Stimulated activated CD8-positive, alpha-beta memory T cell treated with anti-CD3 and anti-CD28 coated beads, Interleukin-7, amount 100 ng/mL, for 24 hours (primary cell): ENCODE measurements at places on chromosomes 7 and 10.

DNA sequence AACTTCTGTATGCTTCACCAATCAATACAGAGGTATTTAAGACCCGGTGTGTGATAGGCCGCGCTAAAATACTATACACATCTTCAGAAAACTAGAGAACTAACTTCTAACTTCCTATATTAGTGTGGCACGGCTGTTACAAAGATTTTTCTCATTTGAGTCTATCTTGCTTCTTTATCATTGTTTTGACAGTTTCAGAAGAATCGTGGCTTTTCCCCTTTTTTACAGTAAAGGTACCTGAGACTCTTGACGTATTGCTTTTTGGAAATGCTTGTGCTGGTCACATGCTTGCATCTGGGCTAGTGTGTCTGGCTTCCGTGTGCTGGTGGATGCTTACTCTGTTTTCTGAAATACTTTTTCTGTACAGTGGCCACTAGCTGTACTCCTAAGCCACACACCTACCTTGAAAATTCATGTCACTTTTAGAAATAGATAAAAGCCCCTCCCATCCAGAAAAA is 12.7 kb downstream of the IKZF1 start:
- no peak for DNase-seq

GRCh38 chr10:77391605-77392235 is 245.9 kb downstream of the KCNMA1 start:
- DNase-seq, result peak; percentile 2

DNA sequence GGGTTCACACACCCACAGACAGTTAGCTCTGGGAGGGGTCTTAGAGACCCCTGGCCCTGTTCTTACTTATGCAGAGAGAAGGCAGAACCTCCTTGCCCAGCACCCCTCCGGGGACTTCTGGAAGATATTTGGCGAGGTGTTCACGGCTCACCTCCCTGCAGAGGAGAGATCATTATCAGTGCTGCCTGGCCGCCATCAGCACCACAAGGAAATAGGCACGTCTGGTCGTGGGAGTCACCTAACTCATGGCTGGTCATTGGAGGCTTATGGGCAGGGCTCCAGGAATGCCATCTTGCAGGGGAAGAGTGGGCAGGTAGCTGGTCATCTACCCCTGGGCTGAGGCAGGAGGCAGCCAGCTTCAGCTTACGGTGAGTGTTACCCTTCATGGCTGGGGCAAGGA is 189.4 kb downstream of the RPS24 start:
- no peak for DNase-seq

- DNase-seq, result no peak
Measured at GRCh38 chr7:158446281-158446680, 141.3 kb downstream of the PTPRN2 start.

GRCh38 chr10:18429335-18429734 is 222.1 kb downstream of the NSUN6 start:
- no peak for DNase-seq

GRCh38 chr7:155233311-155234157 is 64.1 kb upstream of the INSIG1 start:
- no peak for DNase-seq

GRCh38 chr7:44445986-44446671 is 44.3 kb downstream of the NUDCD3 start:
- DNase-seq, result no peak

- no peak for DNase-seq
Measured at GRCh38 chr7:151742713-151743480, 134.0 kb downstream of the PRKAG2 start.

DNA sequence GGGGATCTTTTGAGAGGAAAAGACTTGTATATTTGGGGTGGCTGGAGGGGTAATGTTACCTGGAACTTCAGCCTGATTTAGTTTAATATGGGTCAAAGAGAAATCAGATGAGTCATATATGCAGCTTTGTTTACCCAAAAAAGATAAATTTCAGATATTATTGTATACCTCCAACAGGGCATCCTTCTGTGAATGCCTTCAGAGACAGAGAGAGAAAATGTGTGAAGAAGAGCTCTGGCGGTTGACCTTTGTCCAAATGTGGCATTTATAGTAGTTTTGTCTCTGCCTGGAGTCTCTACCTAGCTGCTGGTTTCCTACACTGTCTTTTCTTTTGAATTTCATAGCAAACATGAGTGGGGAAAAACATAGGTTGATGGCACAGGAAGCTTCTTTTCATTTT is 21.6 kb downstream of the LRMDA start:
- no peak for DNase-seq

DNA sequence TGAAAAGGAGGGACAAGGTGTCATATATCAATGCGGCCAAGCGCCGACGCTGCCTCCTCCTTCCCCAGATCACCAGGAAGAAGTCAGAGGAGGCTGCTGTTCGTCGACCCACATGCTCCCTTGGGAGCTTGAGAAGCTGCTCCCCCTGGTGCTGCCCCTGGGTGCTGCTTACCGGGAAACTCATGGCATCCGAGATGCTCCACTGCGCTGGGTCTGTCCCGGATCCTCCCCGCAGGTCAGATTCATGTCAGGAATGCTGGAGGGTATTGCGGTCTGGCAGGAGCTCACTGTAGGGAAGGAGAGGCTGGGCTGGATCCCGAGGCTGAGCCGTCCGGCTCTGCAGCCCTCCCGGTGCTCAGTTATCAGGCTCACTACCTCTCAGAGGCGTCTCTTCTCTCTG is 123.7 kb upstream of the FAM20C start:
- no peak for DNase-seq

- DNase-seq, result no peak
Measured at GRCh38 chr10:86723009-86723408, 33.4 kb upstream of the BMPR1A start.

DNA sequence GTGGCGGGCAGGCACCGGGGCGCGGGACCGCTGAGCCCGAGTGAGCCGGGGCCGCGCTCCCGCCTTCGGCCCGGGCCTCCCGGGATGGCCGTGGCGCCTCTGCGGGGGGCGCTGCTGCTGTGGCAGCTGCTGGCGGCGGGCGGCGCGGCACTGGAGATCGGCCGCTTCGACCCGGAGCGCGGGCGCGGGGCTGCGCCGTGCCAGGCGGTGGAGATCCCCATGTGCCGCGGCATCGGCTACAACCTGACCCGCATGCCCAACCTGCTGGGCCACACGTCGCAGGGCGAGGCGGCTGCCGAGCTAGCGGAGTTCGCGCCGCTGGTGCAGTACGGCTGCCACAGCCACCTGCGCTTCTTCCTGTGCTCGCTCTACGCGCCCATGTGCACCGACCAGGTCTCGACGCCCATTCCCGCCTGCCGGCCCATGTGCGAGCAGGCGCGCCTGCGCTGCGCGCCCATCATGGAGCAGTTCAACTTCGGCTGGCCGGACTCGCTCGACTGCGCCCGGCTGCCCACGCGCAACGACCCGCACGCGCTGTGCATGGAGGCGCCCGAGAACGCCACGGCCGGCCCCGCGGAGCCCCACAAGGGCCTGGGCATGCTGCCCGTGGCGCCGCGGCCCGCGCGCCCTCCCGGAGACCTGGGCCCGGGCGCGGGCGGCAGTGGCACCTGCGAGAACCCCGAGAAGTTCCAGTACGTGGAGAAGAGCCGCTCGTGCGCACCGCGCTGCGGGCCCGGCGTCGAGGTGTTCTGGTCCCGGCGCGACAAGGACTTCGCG is 534 bp downstream of the FZD9 start:
- no peak for DNase-seq

- no peak for DNase-seq
Measured at GRCh38 chr7:4009211-4010060, 672.7 kb upstream of the FOXK1 start.

- DNase-seq, result no peak
Measured at GRCh38 chr10:111384556-111384955, 307.7 kb downstream of the ADRA2A start.

GRCh38 chr10:91144961-91145360 is 75.5 kb upstream of the PCGF5 start:
- DNase-seq, result no peak

DNA sequence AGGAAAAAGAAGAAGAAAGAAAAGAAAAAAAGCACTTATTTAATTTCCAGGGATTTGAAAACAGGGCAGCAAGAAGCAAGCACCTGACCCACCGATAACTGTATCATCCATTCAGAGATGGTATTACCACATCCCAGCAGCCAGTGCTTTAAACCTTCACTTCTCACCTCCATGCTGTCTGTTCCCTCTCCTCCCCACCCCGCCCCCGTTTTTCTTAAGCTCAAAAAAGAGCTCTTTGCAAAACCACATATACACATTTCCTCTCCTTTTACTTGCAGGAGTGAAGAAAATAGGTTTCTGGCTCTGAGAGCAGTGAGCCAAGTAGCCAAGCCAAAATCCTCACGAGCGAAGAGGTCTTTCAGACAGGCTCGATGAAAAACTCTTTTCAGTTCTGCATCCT is 2.2 kb downstream of the STOX1 start:
- DNase-seq, result no peak

DNA sequence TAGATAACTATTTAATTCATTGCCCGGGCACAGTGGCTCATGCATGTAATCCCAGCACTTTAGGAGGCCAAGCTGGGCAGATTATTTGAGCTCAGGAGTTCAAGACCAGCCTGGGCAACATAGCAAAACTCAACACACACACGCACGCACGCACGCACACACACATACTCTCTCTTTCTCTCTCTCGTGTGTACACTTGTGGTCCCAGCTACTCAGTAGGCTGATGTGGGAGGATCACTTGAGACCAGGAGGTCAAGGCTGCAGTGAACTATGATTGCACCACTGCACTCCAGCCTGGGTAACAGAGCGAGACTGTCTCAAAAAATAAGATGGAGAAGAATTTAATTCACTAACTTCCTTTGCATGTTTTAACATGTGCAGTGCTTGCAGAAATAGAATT is 38.1 kb downstream of the PTPN12 start:
- DNase-seq, result no peak

DNA sequence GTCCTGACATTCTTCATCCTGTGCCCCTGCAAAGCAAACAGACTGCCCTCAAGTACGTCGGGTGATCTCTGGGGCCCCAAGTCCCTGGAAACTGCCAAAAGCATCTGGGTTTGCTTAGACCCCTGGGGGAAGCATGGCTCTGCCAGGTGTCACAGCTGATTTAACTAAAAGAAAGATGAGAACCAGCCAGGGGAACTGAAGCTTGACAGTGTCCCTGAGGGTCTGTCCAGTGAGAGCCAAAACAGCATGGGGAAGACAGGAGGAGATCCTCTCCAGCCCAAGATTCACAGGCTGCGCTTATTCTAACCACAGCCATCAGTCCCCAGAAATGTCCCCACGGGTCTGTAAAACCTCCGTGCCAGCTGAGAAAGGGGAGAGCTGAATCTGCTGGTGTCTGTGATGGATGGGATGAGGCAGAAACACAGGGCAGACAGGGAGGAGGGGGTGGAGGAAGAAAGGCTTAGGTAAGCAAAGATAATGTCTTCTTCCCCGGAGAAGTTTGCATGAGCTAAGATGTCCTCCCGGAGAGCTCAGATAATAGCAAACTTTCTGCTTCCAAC is 21.3 kb downstream of the CCDC3 start:
- no peak for DNase-seq

DNA sequence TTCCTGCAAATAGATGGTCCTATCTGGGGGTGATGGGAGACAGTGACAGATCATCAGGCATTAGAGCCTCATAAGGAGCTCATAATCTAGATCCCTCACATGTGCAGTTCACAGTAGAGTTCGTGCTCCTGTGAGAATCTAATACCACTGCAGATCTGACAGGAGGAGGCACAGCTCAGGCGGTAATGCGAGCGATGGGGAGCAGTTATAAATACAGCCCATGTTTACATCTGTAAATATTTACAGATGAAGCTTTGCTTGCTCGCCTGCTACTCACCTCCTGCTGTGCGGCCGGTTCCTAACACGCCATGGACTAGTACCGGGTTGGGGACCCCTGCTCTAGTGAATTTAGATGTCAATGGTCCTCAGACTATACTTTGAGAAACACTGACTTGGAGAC is 17.0 kb upstream of the CDCA7L start:
- DNase-seq, result no peak

- no peak for DNase-seq
Measured at GRCh38 chr7:98982686-98983085, 104.4 kb downstream of the TRRAP start.

DNA sequence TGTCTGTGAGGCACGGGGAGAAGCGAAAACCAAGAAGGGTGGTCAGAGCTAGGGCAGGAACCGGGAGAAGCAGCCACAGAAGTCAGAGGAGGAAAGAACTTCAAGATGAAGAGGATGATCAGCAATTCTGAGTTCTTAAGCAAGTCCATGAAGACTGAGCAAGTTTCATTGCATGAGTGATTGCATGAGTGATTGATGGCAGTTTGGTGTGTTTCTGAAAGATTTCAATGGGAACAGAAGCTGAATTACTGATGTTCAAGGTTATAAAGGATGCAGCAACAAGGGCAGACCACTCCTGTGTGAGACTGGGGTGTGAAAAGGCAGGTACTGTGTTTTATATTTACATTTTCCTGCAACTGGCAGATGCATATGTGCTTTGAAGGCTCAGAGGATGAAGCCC is 35.4 kb downstream of the CCNY start:
- no peak for DNase-seq

DNA sequence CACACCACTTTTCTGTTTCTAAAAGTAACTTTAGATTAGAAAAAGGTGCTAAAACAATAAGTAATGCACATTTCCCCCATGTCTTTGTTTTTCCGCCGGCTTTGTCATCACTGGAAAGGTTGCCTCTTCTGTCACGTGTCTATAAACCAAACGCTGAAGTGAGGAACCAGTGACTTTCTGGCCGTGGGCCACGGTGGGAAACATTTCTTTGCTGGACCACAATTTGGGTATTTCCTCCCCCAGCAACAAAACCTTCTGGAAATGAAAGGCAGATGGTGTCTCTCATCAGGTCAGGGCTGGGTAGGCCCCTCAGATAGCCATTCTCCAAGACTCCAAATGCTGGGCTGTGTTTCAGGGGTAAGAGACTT is 174.5 kb downstream of the SH3PXD2A start:
- DNase-seq, result no peak

DNA sequence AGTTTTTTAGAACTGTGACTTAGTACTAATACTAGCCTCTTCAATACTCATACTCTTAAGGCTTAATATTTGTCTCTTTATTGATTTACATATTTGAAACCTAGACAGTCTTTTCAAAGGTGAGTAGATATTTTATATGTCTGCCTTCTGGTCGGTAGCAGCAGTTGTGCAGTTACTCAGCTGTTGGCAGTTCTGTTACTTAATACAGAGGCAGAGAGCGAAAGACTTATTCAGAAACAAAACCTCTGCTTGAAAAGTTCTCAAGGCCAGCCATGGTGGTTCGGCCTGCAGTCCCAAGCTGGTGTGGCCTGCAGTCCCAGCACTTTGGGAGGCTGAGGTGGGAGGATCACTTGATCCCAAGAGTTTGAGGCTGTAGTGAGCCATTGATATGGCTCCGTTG is 84.2 kb downstream of the AUTS2 start:
- DNase-seq, result no peak

- no peak for DNase-seq
Measured at GRCh38 chr10:964321-964987, 23.8 kb upstream of the GTPBP4 start.

GRCh38 chr10:102527546-102527945 is 23.8 kb downstream of the SUFU start:
- no peak for DNase-seq
